Myocyte (in vitro differentiated cells): ENCODE measurements at places on chromosomes 1 and 21.

- no peak for DNase-seq
These were observed 19.0 kb upstream of the PLEKHG5 start for GRCh38 chr1:6510493-6510892.

DNA sequence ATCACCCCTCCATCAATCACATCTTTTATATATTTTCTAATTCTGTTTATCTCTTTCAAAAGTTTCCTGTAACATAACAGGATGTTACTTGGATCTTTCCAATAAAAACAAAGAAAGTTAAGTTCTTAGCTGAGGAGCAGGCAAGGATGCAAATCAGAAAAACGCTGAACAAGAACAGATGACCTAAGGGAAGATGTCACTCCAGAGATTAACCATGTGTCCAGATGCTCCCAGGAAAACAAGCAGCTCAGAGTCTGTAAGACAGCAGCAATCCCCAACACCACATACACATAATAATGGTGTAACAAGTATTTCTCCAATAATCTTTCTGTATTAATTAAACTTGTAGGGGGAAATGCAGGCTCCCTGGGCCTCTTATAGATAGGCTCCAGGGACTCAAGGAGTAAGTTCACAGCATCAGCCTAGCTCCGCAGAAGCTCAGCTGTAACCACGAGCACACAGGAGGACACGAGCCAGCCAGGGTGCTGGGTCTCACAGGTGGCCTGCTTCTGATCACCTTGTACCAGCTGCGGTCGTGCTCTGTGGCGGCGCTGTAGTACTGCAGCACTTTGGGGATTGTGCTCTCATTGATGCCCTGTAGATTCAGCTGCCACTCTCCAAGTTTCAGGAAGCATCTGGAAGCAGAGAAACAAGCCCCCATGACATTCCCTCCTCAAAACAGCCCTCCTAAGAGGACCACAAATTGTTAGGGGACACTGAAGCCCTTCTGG is 33.1 kb upstream of the EXOSC10 start:
- DNase-seq, result no peak

DNA sequence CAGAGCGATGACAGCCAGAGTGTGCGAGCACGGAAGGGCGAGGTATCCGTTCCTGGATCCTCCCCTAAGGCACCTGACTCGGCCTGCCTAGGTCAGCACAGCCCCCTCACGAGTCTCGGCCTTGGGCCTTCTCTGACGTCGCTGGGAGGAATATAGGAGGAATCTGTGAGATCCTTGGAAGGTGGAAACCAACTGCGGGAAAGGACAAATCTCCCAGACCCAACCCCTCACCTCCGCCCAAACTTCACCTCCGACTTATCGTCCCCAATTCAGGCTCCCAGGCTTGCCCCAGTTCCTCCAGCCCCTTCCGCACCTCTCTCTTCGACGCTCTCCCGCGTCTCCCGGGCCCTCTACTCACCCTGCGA is 494 bp downstream of the APH1A start:
- no peak for DNase-seq

GRCh38 chr1:211355873-211356272 is 29.2 kb downstream of the TRAF5 start:
- DNase-seq, result no peak

DNA sequence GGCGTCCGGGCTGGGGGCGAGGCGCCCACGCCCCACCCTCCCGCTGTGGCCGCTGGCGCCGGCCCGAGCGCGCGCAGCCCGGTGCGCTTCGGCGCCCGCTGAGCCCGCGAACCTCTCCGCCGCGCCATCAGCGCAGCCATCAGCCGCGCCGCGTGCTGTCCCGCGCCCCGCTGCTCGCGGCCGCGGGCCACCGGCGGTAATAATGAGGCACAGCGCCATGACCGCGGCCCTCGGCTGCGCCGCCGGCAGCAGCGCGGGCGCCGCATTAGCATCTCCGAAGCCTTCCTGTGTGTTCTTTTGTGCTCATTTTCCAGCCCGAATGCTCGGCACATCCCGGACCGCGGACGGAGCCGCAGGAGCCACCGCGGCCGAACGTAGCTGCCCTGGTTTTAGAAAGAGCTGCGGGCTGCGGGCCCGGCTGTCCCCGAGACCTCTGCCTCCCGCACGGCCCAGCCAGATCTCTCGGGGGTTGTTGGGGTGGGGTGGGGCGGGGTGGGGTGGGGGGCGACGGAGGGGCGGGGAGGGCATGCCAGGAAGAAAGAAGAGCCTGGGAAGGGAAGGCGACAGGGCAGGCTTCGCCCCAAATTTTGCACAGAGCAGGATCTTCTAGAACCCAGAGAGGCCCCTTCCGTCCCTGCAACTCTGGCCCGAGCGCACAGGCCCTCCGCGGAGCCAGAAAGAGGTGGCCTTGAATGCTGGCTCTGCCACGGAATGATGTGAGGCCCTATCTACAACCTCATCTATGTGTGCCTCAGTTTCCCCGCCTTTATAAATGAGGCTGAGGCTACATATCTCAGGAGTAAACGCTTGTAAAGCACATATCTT is 55.3 kb downstream of the RRAGC start:
- no peak for DNase-seq

DNA sequence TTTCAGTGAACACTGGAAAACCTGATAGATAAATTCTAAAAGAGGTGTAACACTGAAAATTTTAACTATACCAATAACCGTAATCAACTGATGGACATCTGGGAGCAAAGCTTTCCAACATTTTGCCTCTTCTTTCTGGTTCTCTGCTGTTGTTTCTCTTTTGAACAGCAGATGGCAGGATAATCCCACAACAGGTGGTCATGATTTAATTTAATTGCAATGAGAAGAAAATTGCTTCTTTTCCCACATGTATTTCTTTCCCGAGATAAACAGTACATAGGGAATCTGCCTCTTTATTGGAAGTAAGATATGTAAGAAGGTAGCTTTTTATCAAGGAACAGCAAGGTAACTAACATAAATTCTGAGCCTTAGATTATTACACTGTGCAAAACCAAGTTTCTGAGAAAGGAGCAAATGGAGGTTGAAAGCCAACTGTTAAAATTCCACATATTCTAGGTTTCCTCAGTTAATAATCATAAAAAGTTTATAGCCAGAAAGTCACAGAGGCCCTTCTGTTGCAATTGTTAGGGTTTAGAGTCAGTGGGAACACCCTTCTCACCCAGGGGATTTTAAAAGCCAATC is 72.9 kb downstream of the RPS6KA1 start:
- peak; percentile 78 for DNase-seq

DNA sequence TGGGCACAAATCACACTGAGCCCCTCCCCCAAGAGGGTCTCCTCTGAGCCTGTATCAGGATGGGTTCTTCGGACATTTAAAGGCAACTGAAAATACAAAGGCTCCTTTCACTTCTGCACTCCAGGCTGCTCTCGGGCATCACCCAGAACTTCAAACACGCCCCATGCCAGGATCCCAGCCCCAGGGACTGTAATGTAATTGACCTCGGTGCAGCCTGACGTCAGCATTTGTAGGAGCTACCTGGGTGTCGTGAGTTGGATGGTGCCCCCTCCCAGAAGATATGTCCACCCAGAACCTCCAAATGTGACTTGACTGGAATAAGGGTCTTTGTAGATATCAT is 95.2 kb downstream of the PSMG1 start:
- DNase-seq, result no peak

DNA sequence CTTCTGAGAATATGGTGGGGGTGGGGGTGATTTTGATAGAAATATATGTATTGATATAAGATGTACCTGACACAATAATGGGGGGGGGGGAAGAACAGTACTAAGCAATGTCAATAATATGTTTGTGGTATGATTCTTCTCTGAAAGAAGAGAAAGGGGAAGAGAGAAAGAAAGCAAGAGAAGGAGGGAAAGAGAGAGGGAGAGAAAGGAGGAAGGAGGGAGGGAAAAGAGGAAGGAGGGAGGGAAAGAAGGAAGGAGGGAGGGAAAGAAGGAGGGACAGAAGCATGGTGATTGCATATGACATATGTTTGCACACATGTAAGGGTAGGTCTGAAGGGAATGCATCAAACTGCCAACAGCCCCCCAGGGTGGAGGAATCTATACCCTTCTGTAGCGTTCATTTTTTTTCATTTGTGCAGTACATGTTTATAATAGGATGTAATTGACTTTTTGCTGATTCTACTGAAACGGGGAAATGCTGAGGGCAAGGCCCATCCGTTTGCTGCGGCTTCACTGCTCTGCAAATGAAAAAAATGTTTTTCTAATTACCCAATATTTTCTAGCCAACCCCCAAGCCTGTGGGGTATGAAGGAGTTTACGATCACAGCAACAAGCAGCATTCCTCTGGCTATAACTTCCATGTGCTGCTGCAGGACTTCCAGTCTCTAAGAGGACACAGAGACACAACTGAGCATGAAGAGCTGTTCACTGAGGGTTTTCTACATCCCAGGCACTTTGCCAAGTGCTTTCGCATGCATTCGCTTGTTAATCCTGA is 119.3 kb upstream of the ZC3H12A start:
- no peak for DNase-seq

DNA sequence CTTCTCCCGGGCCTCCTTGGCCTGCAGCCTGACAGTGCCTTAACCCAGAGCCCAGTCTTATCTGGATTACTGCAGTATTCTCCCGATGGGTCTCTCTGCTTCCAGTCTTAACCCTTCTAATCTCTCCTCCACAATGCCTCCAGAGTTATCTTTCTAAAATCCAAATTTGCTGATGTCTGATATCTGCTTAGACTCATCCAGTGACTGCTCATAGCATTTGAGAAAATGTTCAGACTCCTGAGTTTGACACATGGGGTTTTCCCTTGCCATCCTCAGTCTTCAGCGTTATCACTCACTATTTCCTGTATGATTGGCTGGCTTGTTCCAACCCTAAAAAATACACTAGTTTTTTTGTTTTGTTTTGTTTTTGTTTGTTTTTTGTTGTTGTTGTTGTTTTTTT is 102.0 kb downstream of the FMN2 start:
- DNase-seq, result no peak

DNA sequence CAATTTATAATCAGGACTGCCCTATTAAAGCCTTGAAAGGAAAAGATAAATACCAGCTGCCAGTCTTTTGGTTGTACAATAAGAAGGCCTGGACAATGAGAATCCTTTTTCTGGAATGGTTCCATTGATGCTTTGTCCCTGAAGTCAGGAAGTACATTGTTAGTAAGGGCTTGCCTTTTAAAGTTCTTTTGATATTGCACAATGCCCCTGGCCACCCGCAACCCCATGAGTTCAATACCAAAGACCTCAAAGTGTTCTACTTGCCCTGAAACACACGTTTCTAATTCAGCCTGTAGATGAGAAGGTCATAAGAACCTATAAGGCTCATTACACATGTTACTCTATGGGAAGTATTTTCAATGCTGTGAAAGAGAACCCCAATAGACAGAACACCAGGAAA is 112.1 kb downstream of the OLFM3 start:
- no peak for DNase-seq

GRCh38 chr1:207019161-207019560 is 13.4 kb downstream of the C1orf116 start:
- no peak for DNase-seq

DNA sequence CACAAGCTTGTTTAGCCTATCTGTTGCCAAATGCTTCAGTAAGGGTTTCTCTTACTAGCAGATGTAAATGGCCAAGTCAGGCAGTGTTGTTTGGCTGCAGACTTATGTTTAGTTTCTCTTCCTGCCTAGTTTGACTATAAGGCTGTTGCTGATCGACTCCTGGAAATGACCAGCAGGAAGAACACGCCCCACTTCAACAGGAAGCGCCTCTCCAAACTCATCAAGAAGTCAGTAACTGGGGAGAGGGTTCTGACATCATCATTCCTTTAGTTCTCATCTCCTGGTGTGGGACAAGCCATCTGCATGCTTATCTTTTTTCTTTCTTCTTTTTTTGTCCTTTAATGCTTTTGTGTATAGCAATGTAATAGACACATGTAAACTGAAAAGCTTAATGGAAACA is 25.1 kb downstream of the RRP1B start:
- DNase-seq, result no peak

GRCh38 chr1:94205639-94206038 is 31.7 kb downstream of the ARHGAP29 start:
- DNase-seq, result no peak

DNA sequence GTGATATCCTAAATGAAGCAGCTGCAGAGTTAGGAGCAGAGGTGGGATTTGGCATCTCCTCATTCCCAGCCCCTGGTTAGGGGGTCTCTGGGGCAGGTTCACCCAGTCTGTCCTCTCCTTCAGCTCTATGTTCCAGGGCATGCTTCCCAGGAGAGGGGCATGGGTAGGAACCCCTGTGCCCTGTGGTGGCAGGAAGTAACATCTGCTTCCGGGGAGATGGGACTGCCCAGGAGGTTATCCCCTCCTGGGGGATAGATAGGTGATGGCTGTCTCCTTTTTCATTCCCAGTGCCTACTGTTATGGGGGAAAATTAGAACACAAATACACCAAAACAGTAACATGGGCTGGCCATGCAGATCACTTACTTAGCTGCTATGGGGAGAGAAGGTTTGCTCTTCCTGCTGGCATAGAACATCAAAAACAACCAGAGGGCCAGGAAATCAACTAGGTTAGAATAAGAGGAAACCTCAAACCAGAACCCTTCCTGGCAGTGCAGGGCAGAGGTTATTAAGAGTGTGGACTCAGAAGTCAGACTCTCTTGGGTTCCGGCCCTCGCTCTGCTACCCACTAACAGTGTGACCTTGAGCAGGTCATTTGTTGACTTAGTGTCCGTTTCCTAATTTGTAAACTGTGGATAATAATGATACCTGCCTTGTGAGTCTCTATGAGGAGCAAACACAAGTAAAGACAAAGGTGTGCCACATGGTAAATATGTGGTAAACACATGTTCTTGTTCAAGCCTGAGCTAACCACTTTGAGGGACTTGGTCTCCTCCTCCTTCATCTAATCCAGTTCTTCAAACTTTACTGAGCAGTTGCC is 157.8 kb upstream of the JUN start:
- DNase-seq, result no peak

DNA sequence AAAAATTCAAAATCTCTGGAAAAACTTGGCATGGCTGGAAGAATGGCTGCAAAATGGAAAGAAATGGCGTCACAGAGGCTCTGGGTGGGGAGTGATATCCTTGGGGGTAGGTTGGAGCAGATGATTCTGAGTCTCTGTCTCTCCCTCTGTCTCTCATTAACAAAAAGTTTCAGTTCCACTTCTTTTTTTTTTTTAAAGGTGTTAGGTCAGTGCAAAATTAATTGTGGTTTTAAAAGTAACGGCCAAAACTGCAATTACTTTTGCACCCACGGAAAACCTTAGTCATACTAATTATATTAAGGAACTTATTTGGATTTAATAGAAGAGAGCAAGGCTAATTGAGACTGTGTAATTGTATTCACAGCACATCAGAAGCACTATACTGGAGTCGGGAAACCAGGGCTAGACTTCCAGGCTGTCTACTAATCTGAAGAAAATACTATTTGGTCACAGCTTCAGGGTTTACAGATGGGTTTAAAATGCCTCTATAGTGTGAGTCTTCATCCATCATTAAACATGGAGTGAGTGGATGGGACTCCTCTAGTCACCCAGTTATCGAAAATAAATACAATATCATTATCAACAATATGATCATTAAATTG is 289.1 kb upstream of the PLD5 start:
- no peak for DNase-seq

- no peak for DNase-seq
These were observed 34.7 kb upstream of the LRRC3 start for GRCh38 chr21:44420416-44421205.

- DNase-seq, result peak; percentile 25
These were observed 7.1 kb downstream of the TCP10L start for GRCh38 chr21:32578107-32578691.
